ENCODE measurements at places on chromosomes 12 and 14. TPM values are rescaled to one million over a fixed set of nuclear protein-coding genes. Genes with fewer than 3 reads are reported as not detected.

- DNase-seq: no peak
Measured at GRCh38 chr14:99679996-99680395, 4.1 kb upstream of the CYP46A1 start.

DNA sequence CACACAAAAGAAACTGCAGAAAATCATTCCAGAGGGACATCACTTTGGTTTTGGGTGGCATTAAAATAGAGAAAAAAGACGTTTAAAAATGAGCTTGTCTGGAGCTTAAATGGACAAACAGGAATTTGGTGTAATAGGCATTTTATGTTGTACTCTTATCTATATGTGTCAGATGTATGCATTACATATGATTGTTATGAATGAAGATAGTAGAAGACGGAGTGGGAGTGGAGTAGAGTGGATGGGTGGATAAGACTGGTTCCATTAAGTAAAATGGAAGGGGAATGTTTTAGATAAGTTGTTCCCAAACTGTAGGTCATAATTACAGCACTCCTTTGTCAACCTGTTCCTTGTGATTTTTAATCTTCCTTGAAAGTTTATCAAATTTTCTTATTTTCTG lies 1.9 kb downstream of the CCDC91 start:
- peak; percentile 39 for DNase-seq

GRCh38 chr12:62912644-62913043 lies 22.3 kb downstream of the PPM1H start:
- DNase-seq: no peak

GRCh38 chr12:76623931-76624330 lies 64.4 kb upstream of the OSBPL8 start:
- DNase-seq: peak; percentile 79

DNA sequence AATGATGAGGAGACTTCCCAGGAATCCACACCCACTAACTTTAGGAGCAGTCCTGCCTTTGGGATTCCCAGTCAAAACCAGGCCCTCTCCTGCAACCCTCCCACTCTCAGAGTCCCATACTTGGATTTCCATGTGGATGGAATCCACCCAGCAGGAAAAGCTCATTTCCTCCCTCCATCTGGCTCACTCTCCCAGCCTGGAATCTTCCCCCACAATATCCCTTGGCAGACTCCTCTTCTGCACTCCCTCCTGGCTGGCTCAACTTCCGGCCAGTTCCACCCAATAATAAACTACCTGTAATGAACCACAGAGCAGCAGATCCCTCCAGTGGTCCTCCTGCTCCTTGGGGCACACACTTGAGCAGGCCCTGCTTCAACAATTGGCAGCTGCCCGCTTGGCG lies 102.8 kb upstream of the EGLN3 start:
- DNase-seq: no peak

DNA sequence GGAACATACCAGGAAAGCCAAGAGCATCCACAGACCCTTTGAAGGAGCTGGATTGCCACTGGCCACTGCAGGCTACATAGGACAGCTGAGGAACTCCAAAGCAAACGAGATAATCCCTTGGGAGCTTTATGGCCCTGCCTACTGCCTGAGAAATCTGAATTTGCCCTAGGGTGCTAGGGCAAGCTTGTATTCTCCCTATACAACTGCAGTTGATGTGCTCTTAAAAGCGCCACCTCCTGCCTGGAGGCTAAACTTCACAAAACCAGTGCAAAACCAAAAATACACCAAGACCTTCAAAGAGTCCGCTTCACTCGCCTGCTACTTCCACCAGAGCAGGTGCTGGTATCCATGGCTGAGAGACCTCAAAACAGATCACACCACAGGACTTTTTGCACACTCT lies 99.6 kb upstream of the KRR1 start:
- DNase-seq: no peak

DNA sequence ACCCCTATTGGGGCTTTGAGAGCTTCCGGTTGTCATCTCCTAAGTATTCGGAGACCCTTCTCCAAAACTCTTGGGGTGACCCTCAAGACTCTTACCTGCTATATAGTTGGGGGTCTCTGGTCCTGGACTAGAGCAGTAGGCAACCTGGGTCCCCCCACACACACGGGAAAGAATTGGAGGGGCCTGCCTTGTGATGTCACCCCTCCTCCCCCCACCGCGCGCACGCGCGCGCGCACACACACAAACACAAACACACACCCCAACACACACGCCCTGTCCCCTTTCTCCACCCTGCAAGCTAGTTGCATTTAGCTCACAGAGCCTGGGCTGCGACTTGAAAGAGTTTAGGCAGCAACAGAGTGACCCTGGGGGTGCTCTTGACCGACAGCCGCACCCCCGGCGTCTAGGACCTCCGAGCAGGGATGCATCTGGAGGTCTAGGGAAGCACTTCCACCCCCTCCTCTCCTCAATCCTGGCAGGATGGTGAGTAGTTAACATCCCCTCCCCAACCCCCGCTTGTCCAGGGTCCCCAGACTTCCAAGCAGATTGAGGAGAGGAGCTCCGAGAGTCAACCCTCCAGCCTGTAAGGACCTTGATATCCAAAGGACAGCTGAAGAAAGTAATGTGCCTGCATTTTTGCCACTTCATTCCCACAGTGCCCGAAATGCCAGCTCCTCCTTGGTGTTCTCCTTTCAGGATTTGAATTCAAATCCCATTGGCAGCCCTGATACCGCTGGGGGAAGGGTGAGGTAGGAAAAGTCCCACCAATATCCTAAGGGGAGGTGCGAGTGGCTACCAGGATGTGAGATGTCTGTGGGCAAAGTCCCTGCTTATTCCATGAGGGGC lies 1.4 kb upstream of the DNAJC14 start:
- DNase-seq: peak; percentile 90

GRCh38 chr12:6266541-6266966 lies 43.9 kb upstream of the PLEKHG6 start:
- peak; percentile 71 for DNase-seq

GRCh38 chr14:64337888-64338615 lies 43.9 kb upstream of the ESR2 start:
- peak; percentile 72 for DNase-seq

- DNase-seq: peak; percentile 58
Measured at GRCh38 chr14:105392131-105393090, 5.9 kb upstream of the TEX22 start.

DNA sequence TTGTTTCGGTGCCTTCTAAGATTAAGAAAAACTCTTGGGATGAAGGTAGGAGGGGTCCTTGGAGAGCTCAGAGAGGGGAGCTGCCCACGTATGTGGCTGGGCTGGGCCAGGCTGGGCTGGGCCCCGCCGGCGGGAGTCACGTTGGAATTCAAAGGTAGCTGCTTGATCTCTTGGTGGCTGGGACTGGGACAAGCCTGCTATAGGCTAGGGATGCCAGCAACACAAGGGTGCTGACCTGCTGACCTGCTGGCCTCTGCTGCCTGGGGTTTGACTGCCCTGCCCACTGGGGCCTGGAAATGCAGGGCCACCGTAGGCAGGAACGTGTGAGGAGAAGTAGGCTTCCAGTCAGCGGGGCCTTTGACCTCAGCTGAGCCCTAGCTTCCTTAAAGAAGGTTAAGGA lies 52.8 kb upstream of the GTF2A1 start:
- DNase-seq: peak; percentile 68

- DNase-seq: no peak
Measured at GRCh38 chr12:5391653-5392052, 40.3 kb upstream of the NTF3 start.

- DNase-seq: peak; percentile 79
Measured at GRCh38 chr12:122399592-122400373, 22.7 kb downstream of the CLIP1 start.

- no peak for DNase-seq
Measured at GRCh38 chr12:75592638-75593335, 81.4 kb upstream of the KRR1 start.

DNA sequence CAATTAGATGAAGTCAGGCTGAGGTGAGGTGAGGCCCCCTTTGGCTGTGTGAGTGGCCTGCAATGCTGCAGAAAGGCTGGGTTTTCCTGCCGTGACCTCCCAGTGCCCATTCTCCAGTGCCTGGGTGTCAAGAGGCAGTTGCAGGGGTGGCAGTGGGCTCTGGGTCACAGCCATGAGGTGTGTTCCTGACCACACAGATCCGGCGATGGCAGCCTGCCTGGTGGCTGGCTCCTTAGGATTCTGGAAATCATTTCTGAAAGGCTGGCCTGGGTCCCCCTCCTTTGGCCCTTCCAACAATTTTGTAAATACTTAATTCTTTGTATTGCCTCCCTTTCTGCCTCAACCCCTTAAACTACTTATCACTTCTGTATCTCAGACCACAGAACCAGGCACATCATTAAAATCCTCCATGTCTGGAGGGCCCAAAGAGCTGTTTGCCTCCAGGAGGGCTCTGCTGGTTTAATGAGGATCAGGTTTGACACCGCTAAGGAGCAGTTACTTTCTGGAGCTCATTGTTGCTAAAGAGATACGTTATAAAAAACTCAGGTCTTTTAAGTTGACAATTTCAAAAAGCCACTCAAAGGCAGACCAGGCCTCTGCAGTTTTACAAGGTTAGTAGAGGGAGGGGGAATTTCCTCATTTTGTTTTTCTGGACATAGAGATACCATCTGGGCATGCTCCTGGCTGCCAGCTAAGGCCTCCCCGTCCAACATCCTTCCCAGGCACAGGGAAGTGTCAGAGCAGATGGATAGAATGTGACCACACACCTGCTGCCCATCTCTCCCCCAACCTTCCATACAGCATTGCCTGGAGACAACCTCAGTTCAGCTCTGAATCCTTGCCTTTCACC lies 204.4 kb downstream of the FOXN3 start:
- DNase-seq: no peak

- peak; percentile 41 for DNase-seq
Measured at GRCh38 chr14:89720741-89721729, 233.5 kb downstream of the EFCAB11 start.

DNA sequence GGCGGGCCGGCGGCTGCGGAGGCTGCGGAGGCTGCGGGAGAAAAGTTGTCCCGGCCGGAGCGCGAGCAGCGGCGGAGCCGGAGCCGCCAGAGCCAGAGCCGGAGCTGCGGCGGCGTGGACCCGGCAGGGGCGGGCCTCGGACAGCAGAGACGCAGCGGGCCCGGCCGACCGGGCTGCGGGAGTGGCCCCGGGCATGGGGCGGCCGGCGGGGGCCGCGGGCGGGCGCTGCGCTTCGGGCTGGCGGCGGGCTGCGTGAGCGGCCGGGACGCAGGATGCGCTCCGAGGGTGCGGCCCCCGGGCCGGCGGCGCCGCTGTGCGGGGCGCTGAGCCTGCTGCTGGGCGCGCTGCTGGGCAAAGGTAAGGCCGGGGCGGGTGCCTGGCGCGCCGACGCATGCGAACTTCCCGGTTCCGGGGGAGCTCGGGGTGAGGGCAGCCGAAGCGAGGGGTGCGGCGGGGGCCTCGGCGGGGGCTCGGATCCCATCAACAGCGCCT lies at the start of gene TMEM132C:
TMEM132C (plus strand) TSS at position 40 of the 492 bp plus-strand sequence; CDS start at position 273, 233 bp downstream.
- DNase-seq: peak; percentile 74

DNA sequence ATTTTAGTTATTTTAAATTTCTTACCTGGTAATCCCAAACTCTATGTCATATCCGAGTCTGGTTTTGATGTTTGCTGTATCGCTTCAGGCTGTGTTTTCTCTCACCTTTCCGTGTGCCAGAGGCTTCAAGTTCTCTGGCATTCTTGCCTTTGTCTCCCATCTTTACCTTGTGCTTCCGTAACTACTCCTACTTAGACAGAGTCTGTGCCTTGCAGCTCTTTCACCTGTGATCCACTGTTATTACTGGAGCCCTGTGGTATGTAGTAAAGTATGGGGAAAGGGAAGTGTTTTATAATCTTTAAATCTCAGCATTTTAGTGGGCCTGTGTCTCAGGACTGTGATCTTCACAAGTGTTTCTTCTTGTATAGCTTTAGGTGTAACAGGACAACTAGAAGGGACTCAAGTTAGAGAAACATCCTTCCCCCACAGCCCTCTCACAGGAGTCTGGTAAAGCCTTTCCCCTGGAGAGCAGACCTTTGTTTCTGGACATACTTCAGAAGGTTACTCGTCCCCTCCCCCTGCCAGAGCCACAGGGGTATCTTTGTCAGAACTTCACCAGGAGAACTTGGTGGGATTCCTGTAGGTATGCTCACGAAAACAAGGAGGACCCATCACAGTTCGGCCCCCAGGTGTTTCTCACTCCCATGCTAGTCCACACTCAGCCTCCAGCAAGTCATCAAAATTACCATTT lies 11.1 kb downstream of the IFNG start:
- DNase-seq: no peak

DNA sequence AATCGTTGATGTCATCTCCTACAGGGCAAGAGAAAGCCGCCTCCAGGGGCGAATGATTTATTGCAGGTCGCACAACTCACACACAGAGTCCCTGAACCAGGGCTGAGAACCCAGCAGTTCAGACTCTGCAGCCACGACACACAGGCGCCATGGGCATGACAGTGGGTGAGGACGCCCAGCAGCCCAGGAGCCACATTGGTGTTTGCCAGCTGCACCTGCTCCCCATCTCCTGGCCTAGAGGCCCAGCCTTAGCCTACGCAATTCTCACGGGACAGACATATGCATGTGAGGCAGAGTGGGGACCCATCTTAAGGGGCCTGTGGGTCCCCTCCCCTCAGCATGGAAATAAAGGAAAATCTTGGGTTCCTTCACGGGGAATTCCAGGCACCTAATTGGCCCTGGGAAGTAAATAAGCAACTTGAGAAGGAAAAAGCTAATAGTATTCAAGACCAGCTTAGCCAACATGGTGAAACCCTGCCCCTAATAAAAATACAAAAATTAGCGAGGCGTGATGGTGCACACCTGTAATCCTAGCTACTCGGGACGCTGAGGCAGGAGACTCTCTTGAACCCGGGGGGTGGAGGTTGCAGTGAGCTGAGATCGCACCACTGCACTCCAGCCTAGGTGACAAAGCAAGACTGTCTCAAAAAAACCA lies 69.3 kb downstream of the RIMBP2 start:
- no peak for DNase-seq

DNA sequence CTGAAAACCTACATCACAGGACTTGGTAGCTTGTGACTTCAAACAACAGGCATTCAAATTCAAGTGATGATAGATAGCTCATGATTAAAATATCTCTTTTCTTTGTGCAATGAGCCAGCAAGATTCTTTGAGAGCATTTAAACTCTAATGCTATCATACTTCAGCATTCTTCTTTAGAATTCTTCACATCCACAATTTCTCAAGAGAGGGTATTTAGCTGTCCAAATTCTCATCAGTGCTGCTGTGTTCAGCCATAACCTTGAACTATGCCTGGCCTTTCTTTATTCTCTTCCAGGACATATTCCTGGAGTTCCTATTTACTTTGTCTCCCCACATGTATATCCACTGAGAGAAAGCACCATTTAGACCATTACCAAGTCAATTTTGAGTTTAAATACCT lies 321.1 kb downstream of the EGLN3 start:
- DNase-seq: no peak

- no peak for DNase-seq
Measured at GRCh38 chr12:64976131-64976530, 145.0 kb downstream of the WIF1 start.

Gene MYL2
- total RNA-seq: not detected

Gene CLEC9A
- not detected for total RNA-seq

Gene FOXA1
- 0.36 TPM for total RNA-seq

Gene GALNT8
- total RNA-seq: not detected

Gene CAPZA3
- total RNA-seq: not detected

Gene SMOC1
- total RNA-seq: 25.7 TPM

Gene ARID2
- total RNA-seq: 23.0 TPM

Gene INSM2
- total RNA-seq: not detected

Gene NUDT14
- total RNA-seq: 15.9 TPM

Gene KRT82
- not detected for total RNA-seq

Gene ZNF268
- 20.3 TPM for total RNA-seq

Measured in osteoblast (primary cell).